ENCODE measurements at places on chromosomes 2 and 18.

GRCh38 chr2:118340103-118340502 is 251.8 kb downstream of the INSIG2 start:
- H3K4me3 ChIP-seq: no peak overlapping the region
- no peaks in the 10 kb centered on the region for H3K4me1 ChIP-seq
- peaks cover 2% of the 10 kb centered on the region for H3K27me3 ChIP-seq
- DNase-seq: no peak
- H3K36me3 ChIP-seq: no peaks in the 10 kb centered on the region
- H3K27ac ChIP-seq: no peak overlapping the region

- H3K4me1 ChIP-seq: peaks cover 16% of the 10 kb centered on the region
- no peak overlapping the region for H3K27ac ChIP-seq
- no peaks in the 10 kb centered on the region for H3K27me3 ChIP-seq
Observed at GRCh38 chr2:159208438-159208837, 78.1 kb downstream of the WDSUB1 start.

GRCh38 chr2:202346180-202346579 is 29.9 kb upstream of the BMPR2 start:
- H3K27me3 ChIP-seq: no peaks in the 10 kb centered on the region
- no peak for DNase-seq
- no peaks in the 10 kb centered on the region for H3K4me1 ChIP-seq
- no peak overlapping the region for H3K4me3 ChIP-seq

GRCh38 chr2:234279637-234280036 is 217.2 kb downstream of the ARL4C start:
- no peak overlapping the region for H3K27ac ChIP-seq
- no peaks in the 10 kb centered on the region for H3K4me1 ChIP-seq
- DNase-seq: no peak

DNA sequence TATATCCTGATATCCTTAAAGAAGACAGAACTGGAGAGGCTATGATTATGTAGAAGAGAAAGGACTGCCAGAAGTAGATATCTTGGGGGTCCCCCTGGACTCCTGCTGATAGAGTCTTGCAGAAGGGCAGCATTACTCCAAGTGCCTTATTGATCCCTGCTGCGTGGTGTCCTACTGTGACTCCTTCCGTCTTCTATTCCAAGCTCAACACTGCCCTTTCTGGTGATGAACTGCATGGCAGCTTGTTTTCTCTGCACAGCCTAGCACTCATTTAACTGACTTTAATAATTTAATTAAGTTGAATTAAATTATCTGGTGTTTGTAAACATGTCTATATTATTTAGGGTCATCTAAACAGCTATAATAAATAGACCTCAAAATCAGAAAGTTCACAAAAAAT is 194.1 kb upstream of the DSEL start:
- no peak overlapping the region for H3K27ac ChIP-seq
- no peak overlapping the region for H3K4me3 ChIP-seq
- H3K27me3 ChIP-seq: no peaks in the 10 kb centered on the region
- DNase-seq: peak; percentile 15
- no peaks in the 10 kb centered on the region for H3K4me1 ChIP-seq

DNA sequence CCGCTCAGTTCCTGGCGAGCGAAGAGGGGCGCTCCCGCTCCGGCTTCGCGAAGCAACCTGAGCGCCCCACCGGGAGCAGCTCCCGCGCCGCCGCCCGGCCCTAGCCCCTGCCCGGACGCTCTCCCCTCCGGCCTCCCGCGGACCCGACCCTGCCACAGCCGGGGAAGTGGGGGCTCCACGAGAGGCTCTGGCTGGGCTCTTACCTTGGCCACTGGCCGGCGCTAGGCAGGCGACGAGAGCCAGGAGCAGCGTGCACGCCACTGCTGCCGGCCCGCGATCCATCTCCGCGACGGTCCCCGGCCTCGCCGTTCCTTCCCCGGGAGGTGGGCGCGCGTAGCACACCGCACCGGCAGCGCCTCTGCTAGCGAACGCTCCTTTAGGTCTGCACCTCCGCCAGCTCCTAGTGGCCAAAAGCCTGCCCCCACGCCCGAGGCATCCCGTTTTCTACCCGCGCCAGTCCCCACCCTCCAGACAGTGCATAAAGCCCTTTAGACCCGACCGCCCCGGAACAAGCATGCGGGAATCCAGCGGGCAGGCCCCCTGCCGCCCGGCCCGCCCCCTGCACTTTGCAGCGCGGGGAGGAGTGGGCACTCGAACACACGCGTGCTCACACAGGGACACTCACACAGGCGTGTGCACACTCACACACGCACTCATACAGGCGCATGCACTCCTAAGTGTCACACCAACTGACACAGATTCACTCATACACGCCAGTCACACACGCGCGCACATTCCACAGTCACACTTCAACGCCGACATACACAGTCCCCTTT is at the start of gene LRP2:
Gene LRP2 (minus strand): TSS at position 417 of the 776 bp plus-strand sequence. CDS start 135 bp downstream, at position 282.
- no peaks in the 10 kb centered on the region for H3K36me3 ChIP-seq
- H3K27me3 ChIP-seq: peaks cover 62% of the 10 kb centered on the region
- no peak within 1 kb of the TSS for H3K27ac ChIP-seq
- peaks cover 42% of the 10 kb centered on the region for H3K4me1 ChIP-seq
- peak within 1 kb of the TSS; percentile 67 for H3K4me3 ChIP-seq

DNA sequence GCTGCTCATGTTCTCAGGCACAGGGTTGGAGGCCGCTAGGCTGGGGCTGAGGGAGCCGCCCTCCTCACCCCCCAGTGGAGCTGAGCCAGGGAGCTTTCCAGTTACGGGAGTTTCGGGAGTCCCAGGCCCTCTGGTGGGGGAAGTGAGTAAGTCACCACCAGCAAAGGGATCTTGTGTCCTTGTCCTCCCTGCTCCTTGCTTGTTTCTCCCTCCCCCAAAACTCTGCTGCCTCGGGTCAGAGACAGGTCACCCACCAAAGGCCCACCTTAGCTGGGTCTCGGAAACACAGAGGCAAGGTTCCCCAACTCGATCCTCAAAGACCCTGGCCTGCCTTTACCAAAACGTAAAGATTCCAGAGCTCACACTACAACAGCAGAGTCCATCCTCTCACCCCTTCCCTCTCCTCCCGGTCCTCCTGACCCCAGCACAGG is 60.5 kb upstream of the POMC start:
- H3K4me1 ChIP-seq: peaks cover 7% of the 10 kb centered on the region
- peak; percentile 78 for DNase-seq
- H3K4me3 ChIP-seq: no peak overlapping the region
- peaks cover 6% of the 10 kb centered on the region for H3K36me3 ChIP-seq
- no peaks in the 10 kb centered on the region for H3K27me3 ChIP-seq

DNA sequence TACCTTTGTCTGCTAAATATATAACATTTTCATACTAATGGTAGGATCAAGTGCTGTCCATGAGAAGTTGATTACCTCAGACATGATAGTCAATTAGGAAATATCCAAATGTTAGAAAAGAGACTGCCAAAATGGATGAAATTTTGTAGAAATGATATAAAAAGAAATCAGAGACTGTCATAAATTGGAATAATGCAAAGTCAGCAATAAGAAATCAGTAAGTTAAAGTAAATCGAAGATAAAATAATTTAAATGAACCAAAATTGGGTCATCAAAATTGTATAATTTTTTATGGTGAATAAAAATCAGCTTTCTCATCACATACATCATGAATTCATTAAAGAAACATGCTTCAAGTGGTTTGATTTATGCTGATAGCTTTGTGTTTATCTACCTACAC is 165.3 kb upstream of the CDH2 start:
- H3K4me3 ChIP-seq: no peak overlapping the region
- no peak overlapping the region for H3K27ac ChIP-seq
- H3K27me3 ChIP-seq: no peaks in the 10 kb centered on the region

GRCh38 chr2:238182362-238182761 is 21.1 kb downstream of the ILKAP start:
- no peak overlapping the region for H3K4me3 ChIP-seq
- peaks cover 94% of the 10 kb centered on the region for H3K36me3 ChIP-seq
- no peaks in the 10 kb centered on the region for H3K27me3 ChIP-seq
- H3K27ac ChIP-seq: no peak overlapping the region
- H3K4me1 ChIP-seq: no peaks in the 10 kb centered on the region

DNA sequence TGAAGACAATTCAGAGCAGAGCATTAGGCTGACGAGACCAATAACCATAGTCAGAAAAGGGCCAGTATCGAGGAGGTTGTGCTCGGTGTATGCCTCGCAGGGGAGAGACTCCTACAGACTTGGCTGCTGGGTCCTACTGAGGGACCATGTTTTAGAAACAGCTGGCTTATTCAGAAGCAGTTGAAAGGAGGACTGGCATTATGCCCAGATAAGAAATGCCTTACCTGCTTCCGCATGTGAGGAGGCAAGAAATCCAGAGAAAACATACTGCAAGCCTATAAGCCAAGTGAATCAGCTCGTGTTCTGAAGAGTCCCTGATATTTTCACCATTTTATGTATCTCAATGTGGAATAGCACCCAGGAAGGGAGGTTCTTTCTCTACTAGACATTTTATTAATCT is 434.7 kb downstream of the GRB14 start:
- H3K36me3 ChIP-seq: no peaks in the 10 kb centered on the region
- no peaks in the 10 kb centered on the region for H3K4me1 ChIP-seq
- no peaks in the 10 kb centered on the region for H3K27me3 ChIP-seq
- H3K27ac ChIP-seq: no peak overlapping the region
- DNase-seq: no peak

GRCh38 chr18:28382215-28382879 is 205.4 kb upstream of the CDH2 start:
- H3K27me3 ChIP-seq: no peaks in the 10 kb centered on the region
- no peak overlapping the region for H3K27ac ChIP-seq
- DNase-seq: no peak

DNA sequence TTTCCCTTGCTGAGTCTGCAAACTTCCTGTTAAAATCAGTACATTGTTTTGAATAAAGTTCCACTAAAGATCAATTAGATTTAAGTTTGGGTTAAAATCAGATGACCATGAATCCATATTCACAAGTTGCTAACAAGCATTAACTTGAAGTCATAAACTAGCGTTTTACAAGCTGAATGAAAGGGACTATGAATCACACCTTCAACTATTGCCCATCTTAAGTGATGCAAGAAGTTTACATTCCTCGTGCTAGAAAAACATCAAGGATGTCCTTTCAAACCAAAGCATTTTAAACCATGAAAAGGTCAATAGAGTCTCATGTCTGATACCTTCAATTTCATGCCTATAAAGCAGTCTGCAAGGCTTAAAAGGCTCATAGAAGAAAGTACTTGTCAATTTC is 257.2 kb upstream of the SYT4 start:
- H3K4me3 ChIP-seq: no peak overlapping the region
- H3K4me1 ChIP-seq: no peaks in the 10 kb centered on the region
- DNase-seq: no peak
- no peaks in the 10 kb centered on the region for H3K27me3 ChIP-seq
- H3K27ac ChIP-seq: no peak overlapping the region
- H3K36me3 ChIP-seq: no peaks in the 10 kb centered on the region

DNA sequence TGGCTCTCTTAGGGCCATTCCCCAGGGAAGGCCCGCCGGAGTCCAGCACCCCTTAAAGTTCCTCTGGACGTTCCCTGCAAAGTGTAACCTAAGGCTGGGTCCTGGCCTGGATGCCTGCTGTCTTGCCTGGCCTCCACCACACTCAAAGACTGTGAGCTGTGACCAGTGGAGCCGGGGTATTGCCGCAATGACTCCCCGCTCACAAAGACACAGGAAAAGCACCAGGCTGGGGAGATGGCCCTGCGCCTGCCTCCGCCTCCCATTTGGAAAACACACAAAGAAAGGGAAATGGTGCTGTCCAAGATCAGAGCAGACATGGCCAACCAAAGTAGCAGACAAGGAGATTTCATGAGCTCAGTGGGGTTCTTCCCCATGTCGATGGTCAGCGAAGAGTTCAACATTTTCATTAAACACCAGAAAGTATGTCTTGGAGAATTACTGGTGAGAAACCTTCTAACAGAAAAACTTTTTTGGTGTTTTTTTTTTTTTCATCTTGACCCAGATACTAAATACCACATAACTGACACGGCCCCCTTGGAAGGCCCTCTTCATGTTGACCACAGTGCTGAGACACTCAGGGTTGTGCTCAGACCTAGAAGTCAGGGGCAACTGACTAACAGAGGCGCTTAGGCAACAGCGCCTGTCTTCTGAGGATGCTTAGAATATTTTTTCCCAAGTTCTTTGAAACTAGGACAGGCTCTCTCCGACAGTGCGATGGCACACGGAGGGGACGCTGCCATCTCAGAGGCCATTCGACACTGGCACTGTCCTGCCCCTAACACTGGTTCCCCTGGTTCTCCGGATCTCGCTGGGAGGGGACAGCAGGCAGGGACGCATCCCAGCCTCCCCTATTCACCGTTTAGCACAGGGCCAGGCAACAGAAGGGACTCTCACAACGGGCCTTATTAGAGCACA is 226.4 kb upstream of the ID2 start:
- no peak overlapping the region for H3K27ac ChIP-seq
- DNase-seq: no peak
- no peak overlapping the region for H3K4me3 ChIP-seq
- no peaks in the 10 kb centered on the region for H3K4me1 ChIP-seq
- peaks cover 36% of the 10 kb centered on the region for H3K27me3 ChIP-seq

- H3K4me3 ChIP-seq: no peak overlapping the region
- H3K27me3 ChIP-seq: no peaks in the 10 kb centered on the region
- H3K27ac ChIP-seq: no peak overlapping the region
- no peak for DNase-seq
- H3K4me1 ChIP-seq: no peaks in the 10 kb centered on the region
Observed at GRCh38 chr18:55219059-55219458, 259.8 kb upstream of the CCDC68 start.

DNA sequence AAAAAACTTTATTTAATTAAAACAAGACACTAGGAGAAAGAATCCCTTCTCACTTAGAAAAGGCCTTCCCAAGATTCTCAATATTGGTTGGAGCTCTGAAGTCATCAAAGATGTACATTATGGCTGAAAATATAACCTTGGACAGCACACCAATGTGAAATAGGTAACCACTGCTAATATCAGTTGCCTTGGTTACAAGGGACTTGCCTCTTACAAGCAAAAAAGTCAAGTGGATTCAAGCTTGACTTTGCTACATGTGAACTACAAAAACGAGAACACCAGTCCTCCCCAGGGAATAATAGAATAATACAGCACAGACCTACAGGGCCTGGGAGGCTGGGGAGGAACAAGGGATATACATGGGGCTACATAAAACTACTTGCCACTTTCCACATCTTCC is 46.1 kb downstream of the NABP1 start:
- no peaks in the 10 kb centered on the region for H3K4me1 ChIP-seq
- H3K36me3 ChIP-seq: no peaks in the 10 kb centered on the region
- no peak overlapping the region for H3K4me3 ChIP-seq
- no peaks in the 10 kb centered on the region for H3K27me3 ChIP-seq

GRCh38 chr2:177680866-177681712 is 288.5 kb downstream of the AGPS start:
- no peaks in the 10 kb centered on the region for H3K27me3 ChIP-seq
- no peak overlapping the region for H3K27ac ChIP-seq
- no peak for DNase-seq
- peaks cover 10% of the 10 kb centered on the region for H3K4me1 ChIP-seq
- H3K4me3 ChIP-seq: no peak overlapping the region

- H3K36me3 ChIP-seq: no peaks in the 10 kb centered on the region
- DNase-seq: no peak
- H3K27ac ChIP-seq: no peak overlapping the region
Observed at GRCh38 chr2:44778221-44778654, 163.3 kb upstream of the SIX3 start.

All from HepG2 (cell line).